ENCODE measurements at places on chromosomes 4 and X.

DNA sequence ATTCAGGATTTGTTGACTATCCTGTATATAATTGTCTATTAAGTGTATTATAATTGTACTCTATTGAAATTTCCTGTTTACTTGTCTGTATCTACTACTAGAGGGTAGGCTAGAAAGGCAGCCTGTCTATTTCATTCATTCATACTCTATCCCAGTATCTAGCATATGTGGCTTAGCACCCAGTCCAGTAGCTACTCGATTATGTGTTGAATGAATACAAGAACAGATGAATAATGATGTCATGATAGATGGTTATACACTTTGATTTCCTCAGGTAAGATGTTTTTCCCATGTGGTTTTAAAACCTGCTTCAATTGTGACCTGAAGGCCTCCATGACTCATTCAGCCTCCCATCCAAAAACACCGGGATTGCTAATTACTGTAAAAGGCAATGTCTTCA is 68.0 kb downstream of the IL21 start:
- DNase-seq = no peak

- DNase-seq = no peak
These were observed 516 bp downstream of the SGMS2 start for GRCh38 chr4:107825072-107825824.

- no peak for DNase-seq
These were observed 233.8 kb downstream of the ENOX2 start for GRCh38 chrX:130669233-130669632.

- no peak for DNase-seq
These were observed 12.9 kb upstream of the ZCCHC4 start for GRCh38 chr4:25299476-25300203.

DNA sequence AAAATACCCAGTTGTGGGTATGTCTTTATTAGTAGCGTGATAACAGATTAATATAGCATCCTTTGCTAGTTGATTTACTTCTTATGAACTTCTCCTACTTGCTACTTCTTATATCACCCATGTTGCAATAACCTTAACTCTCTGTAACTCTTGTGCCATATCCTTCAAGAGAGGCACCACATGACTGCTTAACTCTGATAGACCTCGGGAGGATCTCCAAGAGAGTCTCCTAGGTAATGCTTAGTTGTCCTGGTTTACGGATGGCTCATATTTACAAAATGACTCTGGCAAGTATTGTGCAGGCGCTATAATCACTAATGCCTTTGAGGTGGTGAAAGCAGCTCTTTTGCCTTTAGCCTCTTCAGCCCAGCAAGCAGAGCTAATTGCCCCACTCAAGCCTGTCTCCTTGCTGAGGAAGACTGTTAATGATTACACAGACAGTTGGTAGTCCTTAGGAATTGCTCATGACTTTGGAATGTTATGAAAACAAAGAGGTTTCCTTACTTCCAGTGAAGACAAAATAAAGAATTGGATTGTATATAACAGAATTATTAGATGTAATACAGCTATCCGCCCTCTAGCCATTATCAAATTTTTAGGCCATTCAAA is 1305.8 kb downstream of the PCDH7 start:
- DNase-seq = no peak

DNA sequence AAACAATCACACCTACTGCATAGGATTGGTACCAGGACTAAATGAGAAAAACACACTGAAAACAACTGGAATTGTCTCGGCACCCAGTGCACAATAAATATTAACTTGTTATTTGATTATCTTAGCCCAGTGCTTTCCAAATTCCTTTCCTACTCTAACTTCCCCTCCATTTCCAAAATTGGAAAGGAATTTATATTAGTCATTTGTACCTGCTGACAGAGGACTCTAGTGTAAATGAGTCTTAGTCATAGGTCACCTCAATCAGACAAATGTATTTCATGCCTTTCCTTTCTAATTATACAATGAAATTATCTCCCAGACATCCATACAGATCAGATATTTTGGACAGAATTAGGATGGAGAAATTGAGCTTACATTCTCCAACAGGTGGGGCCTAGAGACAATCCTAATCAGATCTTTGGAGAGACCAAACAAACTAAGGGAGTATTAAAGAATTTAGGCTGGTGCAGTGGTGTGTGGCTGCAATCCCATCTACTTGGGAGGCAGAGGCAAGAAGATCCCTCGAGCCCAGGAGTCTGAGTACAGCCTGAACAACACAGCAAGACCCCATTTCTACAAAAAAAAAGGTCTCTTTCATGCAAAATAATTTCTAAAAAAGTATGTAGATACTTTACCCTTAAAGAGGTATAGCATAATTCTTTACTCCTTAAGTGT is 10.1 kb downstream of the SH3D19 start:
- DNase-seq = no peak

DNA sequence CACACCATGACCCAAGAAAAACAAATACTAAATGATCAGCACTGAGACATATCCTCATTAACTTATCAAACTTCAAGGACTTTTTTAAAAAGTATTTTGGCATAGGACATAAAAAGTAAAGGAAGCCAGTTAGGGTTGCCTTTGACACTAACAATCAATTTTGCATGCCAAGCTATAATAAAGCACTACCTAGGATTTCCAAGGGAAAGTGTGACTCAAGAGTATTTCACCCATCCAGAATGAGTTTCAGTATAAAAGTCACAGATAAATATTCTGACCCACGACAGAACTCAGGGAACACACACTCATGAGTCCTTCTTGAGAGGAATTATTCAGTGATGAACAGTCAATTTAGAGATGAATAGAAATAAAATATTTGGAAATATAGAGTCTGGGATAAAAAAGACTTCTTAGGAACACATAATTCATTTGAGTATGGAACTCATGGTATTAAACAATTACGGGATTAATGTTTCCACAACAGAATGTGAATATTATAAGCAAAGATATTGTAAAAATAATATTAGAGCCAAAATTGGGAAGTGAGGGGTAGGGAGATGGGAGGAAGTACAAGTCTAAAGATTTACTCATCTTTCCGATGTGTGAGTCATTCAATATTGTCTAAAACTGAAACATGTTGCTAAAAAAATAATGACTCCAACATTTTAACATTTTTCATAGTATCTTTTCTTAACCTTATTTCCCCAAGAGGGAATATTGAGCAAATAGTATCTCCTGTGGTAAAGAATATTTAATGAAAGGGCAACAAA is 143.5 kb upstream of the LNX1 start:
- DNase-seq = no peak

Data from stimulated activated CD8-positive, alpha-beta memory T cell treated with anti-CD3 and anti-CD28 coated beads, Interleukin-2, amount 100 ng/mL, for 1 hour (primary cell).